HepG2 (cell line): ENCODE measurements at places on chromosomes 2 and 18.

GRCh38 chr18:27785815-27786471, 391.0 kb downstream of the CDH2 start:
- no peak for DNase-seq

DNA sequence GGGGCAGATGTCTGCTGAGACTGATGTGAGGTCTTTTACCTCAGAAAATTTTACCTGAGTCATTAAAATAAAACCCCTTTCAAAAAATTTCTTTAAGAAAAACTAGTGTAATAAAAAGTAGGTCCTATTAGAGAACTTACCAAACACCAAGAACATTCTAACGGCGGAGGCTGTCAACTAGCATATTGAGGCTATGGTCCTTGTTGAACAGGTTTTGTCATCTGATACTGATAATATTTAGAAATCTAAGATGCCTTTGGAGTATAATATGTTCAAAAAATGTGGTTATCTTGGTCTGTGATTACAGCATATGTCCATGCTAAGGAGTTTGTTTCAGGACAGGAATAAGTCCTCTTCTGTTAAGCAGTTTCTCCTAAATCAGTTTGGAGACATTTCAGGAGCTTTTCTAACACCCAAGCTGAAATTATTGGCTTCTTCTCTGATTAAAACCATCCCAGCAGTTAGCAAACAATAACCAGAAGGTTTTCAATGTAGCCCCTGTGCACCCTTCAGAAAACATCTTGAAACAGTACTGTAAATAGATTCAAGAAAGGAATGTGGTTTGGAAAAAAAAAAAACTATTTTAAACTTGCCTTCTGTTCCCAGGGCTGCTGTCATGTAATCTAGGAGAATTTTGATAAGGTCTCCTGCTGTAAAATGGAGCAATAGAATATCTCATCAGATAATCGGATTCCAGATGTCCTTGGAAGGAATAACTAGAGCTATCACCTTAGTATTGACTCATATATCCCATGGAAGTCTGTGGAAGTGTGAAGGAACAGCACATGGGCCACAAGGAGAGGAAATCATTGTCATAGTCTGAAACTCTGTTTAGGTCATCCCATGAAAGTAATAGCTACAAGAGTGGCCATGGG, 58.7 kb upstream of the B3GNT2 start:
- no peak for DNase-seq

DNA sequence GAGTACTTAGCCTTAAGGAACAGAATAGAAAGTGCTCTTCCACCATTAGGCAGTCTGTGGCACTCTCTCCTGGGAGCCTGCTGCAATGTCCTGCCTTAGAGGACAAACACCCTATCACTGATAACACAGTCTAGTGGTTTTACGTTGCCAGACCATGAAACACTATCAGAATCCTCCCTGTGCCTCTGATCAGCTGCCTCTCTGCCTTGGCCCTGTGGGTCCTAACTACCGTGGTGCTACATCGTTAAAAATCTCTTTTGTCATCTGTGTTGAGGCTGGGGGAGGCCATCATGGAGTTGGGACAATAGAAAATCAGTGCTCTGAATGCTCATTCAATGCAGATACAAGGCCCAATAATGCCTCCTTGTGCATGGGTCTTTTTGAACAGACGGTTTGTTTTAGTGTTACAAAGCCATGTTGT, 11.9 kb upstream of the APCDD1 start:
- no peak for DNase-seq

- DNase-seq, result no peak
These were observed 8.3 kb downstream of the KCNG2 start for GRCh38 chr18:79805926-79806487.

- DNase-seq, result no peak
These were observed 183.7 kb upstream of the SIX2 start for GRCh38 chr2:45192991-45193390.

DNA sequence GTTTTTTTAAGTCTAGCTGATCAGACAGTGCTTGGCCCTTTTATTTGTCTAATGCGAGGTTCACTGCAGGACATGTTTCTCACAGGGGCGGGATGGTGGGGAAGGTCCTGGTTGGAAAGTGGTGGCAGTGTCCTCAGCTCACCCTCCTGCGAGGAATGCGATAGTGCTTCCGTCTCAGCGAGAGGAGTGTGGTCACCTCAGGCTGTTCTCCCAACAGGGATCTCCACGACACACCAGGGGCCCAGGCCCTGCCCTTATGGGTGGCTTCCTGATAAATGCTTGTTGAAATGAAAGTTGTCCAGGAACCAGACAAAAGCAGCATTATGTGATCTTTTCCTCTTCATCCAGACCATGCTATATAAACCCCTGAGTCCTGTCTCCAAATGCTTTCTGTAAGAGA, 70.1 kb downstream of the BOLA3 start:
- no peak for DNase-seq

- DNase-seq, result no peak
These were observed 442.5 kb downstream of the ARHGAP15 start for GRCh38 chr2:143571747-143572146.

DNA sequence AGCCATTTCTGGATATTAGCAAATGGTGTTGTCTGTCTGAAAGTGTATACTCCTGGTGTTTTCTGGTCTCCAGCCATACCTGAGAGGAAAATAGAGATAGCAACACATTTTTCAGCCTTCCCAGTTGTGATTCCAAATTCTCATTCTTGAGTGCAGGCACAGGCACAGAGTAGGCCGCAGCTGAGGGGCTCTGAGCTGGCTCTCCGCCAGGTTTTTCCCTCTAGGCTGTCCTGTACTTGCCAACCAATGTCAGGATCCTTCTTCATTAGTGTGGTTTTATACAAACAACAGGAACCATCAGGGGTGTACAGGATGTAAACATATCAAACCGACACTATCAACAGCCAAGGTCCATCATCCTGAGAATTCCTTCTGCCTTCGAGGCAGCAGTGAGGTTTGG, 1733.6 kb upstream of the CELF4 start:
- DNase-seq, result no peak

DNA sequence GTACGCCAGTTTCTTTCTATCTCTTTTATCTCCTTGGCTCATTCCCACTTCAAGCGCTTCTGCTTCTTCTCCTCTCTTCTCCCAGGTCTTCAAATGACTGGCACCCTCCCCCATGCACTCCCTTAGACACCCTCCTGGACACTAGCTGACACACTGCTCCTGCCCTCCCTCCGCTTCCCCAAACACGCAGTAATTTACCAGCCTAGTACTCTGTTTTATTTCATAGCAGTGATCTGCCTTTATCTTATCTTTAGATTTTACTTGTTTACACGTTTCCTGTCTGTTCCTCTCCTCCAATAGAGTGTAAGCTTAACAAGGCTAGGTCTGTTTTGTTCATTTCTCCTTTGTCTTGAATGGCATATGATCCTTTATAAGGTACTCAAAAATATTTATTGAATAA, 93.9 kb downstream of the SCN3A start:
- peak; percentile 29 for DNase-seq

GRCh38 chr2:74693213-74693612, 39.2 kb downstream of the SEMA4F start:
- no peak for DNase-seq

DNA sequence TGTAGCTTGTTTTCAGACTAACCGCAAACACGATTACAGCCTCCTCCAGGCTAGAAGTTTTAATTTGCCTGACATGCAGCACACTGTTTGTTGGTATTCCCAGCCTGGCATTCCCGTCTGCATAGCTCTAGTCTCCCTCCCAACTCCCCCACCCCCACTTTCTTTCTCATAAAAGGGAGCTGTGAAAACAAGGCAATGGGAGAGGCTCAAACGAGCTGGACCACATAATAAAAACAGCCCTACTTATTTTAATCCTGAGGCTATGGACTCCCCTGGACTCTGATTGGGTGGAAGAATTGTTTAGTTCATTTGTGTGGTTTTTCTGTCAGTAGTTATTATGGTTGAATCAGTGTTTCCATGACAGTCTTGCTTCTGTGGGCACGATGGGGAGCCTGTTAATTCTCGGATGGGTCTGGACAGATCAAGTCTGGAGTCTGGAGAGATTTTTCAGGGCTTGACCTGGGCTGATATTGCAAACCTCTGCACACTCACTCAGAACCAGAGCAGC, 1.2 kb downstream of the STON1 start:
- DNase-seq, result peak; percentile 32

GRCh38 chr2:200148366-200148765, 158.1 kb upstream of the SPATS2L start:
- DNase-seq, result no peak

- DNase-seq, result no peak
These were observed 121.5 kb downstream of the SLC4A3 start for GRCh38 chr2:219748671-219749570.

DNA sequence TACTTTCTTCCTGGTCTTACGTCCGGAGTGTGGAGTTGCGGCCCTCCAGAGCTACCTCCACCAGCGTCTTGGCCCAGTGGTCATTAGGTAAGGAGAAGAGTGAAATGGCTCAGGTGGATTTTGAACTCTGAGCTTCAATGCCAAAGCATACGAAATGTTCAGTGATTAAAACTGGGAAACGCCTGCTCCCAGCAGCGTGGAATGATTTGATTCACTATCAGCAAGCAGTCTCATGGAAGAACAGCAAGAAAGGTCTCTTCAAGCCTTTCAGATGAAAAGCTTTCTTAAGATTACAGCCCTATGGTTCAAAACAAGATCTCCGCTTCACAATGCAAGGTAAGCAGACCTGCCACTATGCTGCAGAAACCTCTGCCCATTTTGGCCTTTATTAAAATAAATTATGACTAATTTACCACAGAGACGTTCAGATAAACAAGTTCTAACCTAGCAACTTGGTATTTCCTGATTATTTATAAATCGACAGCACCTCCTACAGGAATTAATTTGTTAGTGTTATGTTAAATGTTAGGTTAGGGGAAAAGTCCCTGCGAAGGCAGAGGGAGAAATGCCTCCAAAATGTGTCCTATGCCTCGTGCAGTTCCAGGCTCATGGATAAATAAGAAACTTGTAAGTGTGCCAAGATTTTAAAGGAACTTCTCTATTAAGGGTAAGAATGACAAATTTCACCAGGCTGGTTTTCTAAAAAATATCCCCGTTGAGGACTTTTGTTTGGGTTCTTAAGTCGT, 10.1 kb downstream of the SP9 start:
- peak; percentile 51 for DNase-seq

DNA sequence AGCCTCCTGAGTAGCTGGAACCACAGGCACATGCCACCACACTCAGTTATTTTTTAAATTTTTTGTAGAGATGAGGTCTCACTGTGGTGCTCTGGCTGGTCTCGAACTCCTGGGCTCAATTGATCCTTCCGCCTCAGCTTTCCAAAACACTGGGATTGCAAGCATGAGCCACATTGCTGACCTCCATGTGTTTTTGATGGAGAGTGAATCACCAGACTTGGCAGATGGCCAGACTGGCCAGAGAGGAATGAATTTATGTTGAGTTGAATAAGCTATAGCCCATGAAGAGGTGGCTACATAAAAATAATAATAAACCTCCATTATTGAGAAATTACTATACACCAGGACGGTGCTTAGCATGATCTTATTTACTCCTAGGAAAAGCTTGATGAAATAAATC, 91.5 kb downstream of the MREG start:
- DNase-seq, result peak; percentile 55

GRCh38 chr2:202032846-202033316, 774 bp upstream of the FZD7 start:
- DNase-seq, result no peak

GRCh38 chr18:78861706-78862105, 117.9 kb upstream of the SALL3 start:
- no peak for DNase-seq

- DNase-seq, result no peak
These were observed 9.7 kb downstream of the RHBDD1 start for GRCh38 chr2:226845386-226846116.

GRCh38 chr2:144083211-144083610, 436.7 kb downstream of the ZEB2 start:
- DNase-seq, result no peak

DNA sequence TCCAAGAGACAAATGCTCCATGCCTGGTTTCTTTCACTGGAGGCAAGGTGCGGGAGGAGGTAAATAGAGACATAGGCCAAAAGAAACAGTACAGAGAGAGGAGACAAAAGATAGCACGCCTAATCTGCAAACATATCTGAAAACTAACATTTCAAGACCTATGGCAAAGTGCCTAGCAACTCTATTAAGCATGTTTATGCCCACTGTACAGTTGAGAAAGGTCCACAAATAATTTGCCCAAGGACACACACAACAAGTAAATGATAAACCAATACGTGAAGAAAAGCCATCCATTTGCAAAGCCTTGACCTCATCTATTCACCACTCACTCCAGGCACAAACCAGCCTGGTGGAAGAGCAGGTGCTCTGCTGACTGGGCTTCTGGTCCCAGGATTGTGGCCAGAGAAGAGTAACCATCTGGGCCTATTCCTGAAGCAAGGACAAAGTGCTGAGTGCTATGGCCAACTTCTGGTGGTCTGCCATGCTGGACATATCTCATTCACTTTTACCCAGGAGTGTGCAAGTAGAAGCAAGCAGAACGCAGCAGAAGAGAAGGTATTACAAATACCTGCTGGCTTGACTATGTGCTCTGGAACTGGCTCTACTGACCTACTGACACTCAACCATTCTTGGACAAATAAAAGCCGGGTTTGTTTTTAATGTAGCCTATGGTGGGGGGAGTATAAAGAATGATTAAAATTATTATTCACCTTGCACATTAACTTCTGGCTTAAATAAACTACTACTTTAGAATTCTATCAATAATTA, 25.3 kb downstream of the TMEM131 start:
- peak; percentile 67 for DNase-seq

DNA sequence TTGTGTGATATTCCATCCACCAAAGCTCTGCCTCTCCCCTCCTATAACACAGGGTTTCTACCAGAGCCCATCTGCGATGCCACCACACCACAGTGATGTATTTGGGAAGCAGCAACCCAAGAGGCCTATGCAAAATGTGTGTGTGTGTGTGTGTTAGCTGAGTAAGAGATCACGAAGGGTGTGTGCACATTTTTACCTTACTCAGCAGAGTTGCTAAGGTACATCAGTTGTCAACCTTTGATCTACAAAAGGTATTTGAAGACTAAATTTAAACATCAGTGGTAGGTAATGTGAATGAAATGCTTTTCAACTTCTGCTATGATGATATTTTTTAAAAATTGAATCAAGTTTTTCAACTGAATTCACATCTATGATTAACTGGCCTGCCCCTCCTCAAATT, 227.6 kb downstream of the FBXO15 start:
- no peak for DNase-seq

DNA sequence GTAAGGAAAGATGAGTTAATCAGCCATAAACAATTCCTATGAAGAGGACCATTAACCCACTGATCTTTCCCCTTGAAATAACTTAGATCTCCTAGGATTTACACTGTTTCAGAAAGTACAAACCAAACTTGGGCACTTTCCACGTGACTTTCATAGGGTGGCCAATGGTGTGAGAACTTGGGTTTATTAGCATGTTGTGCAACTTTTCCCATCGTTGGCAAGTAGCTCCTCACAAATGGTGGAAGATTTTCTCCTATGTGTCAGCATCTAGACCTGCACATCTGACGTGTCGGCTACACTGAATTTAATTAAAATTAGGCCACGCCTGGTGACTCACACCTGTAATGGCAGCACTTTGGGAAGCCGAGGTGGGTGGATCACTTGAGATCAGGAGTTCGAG, 116.3 kb downstream of the GALNT1 start:
- DNase-seq, result no peak
